IPS DF 6.9 (cell line): ENCODE measurements at places on chromosomes 13 and 19.

- no peak for DNase-seq
Measured at GRCh38 chr19:3611841-3612240, 5.2 kb upstream of the TBXA2R start.

DNA sequence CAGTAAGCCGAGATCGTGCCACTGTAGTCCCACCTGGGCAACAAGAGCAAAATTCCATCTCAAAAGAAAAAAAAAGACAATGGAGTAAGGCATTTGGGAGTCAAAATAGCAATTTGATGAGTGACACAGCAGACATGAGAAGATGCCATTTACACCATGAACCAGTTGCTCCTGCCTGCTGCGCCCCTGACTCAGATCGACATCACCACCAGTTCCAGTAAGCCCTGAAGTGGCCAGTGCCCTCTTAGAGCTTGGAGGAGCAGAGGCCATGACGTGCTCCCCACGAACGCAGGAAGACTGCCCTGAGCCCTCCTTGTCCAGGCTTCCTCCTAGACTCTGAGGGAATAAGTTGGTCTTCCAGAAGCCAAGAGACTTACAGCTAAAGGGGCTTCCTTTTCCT is 339.2 kb downstream of the MYO16 start:
- no peak for DNase-seq

- DNase-seq, result no peak
Measured at GRCh38 chr19:10288662-10289166, 1.0 kb upstream of the ICAM5 start.

DNA sequence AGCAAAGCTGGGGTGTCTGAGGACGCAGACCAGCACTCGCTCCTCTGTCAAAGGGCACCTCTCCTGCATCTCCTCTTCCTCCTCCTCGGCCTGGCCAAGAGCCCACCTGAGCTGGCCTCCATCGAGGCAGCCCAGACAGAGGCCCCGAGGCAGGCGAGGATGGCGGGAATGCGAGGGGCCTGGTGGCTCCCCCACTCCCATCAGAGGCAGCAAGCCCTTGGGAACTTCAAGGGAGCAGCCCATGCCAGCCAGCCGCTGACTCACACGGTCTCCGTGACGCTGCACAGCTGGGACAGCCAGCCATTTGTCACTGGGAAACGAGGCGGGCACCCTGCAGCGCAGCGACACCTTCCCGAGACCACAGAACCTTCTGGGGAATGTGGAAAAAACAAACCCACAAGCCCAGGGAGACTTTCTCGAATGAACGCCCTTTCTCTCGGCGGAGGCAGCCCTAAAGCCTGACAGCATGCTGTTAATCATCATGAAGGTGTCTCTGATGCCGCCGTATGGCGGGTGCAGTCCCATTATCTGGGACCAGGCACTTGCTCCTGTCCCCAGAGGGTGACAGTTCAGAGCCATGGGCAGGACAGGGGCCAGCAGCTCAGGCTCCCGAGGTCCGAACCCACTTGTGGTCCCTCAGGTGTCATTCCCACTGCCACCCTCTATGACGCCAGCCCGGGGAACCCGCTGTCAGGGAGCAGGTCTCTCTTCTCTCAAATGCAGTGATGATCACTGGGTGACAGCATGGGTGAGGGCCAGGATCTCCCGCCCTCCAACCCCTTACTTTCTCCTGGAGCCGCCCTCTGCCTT is 53.0 kb downstream of the PEPD start:
- no peak for DNase-seq

GRCh38 chr13:39952249-39953233 is 297.1 kb downstream of the COG6 start:
- no peak for DNase-seq

DNA sequence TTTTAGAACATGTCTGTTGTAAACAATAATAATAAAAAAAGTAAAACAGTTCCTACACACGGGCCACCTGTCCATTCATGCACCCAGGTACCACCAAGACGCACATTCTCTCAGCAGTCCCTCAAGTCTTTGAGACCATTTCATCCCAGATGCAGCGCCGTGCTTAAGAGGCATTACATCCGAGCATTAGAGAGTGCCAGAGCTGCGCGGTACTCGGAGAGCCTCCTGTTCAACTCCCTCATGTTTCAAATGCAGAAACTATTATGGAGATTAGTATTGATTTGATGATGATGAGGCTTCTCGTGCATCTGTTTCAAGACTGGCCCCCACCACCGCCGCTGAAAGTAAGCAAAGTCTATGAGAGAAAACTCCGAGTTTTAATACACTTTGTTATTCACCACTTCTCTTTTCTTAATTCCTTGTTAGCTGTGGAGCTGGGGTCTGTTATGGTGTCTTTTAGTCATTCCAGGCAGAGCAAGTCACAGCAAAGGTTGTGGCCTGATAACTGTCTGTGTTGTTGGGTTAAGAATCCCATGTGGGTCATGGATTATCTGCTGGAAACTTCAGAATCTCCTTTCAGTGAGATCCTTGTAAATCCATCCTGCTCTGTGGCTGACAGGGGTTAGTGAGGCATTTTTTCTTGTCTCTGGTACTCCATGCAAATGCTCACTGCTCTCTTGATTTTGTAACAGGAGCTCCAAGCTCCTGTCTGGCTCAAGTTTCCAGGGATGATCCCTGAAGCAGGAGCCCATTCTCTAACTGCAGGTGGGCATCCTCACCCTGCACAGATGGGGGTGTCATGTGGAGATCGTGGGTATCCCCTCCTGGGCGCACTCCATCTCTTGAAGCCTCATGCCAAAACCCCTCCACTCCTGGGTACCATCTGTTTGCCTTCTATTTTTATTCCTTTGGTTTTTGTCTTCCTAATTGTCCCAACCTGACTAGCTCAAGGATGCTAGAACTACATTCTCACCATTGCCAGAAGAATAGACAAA is 74.9 kb upstream of the MTIF3 start:
- no peak for DNase-seq

DNA sequence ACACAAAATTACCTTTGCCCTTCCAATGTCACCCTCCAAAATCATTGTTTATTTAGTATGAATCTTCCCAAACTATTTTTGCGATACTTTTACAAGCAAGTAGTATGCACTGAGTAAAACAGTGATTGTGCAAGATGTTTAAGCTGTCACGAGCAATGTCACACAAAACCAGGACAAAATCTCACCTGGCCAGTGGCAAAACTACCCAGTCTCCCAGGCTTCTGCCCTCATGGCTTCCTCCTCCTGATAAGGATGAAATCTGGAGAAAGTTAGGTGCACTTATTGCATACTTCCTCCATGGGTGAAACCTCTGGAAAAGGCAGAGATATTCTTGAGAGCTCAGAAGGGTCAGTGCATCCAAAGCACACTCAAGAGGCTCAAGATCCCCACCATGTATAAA is 500.8 kb downstream of the IRS2 start:
- DNase-seq, result no peak

GRCh38 chr19:7292352-7292949 is 1.8 kb downstream of the INSR start:
- DNase-seq, result no peak

- no peak for DNase-seq
Measured at GRCh38 chr13:114071991-114072390, 60.4 kb downstream of the RASA3 start.

GRCh38 chr13:25719666-25720065 is 332.1 kb downstream of the SHISA2 start:
- DNase-seq, result no peak

DNA sequence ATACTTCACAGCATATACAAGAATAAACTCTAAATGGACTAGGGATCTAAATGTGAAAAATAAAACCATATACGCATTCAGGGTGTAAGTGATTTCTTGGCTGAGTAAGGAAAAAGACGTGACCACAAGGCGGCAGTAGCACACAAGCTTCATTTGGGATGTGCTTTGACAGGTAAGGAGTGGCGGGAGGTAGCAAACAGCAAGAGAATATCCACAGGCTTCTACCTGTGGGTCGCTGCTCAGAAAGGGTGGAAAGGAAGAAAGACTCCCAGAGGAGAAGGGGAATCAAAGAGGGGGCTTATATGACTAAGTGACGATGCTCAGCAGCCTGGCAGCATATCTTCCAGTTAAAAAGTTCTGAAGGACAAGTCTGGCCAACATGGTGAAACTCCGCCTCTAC is 2.5 kb upstream of the ZNF121 start:
- DNase-seq, result peak; percentile 61

GRCh38 chr19:12838182-12838885 is at the start of gene MAST1:
Gene MAST1, plus strand, starts transcription at chr19:12838515. Its CDS starts 58 bp downstream, at chr19:12838573.
- no peak for DNase-seq

GRCh38 chr19:43784981-43785808 is 4.4 kb upstream of the KCNN4 start:
- DNase-seq, result peak; percentile 55

DNA sequence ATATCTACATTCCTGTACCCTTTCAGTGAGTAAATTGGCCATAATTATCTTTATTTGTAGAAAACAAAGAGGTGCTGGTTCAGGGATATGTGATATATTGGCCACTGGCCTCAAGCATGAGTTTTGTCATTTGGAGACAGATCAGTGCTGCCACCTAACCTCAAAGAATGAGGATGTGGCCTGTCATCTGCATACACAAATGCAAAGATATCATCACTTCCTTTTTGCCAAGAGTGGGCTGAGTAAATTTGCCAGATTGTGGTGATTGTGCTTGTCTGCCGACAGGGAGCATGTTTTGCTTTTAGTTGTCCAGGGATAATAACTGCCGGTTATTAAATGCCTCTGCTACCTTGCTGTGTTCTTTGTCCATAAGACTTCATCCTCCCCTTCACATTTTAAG is 44.2 kb downstream of the WASF3 start:
- no peak for DNase-seq

DNA sequence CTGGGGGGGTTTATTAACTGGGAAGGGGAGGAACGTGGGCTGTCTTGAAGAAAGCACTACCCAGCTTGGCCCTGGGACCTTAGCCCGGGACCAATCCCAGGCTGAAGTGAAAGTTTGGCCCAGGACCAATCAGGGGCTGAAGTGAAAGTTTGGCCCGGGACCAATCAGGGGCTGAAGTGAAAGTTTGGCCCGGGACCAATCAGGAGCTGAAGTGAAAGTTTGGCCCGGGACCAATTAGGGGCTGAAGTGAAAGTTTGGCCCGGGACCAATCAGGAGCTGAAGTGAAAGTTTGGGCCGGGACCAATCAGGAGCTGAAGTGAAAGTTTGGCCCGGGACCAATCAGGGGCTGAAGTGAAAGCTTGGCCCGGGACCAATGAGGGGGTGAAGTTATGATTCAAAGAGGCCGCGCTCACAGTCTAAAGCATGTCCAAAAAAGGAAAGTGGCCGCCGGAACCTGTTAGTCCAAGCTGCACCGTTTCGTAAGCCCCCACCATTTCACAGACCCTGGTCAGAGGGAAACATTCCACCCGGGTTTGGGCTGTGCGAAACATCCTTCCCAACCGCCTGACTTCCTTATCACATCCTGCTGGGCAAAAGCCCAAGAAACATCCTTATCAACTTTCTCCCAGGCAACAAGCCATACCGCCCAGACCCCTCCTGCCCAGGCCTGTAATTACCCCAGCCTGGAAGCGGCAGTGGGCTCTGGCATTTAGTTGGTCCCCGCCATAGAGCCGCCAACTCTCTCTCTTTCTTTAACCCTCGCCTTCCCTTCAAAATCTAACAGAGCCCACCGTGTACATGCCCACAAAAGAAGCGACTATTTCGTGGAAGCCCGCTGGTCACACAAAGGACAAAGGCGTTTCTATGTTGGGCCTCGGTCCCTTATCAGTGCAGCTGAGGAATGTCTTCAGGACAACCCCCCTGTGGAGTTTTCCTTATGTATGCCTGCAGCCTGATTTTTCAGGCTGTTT is 1.1 kb downstream of the ZNF850 start:
- peak; percentile 87 for DNase-seq

- no peak for DNase-seq
Measured at GRCh38 chr19:29549105-29550070, 23.6 kb downstream of the VSTM2B start.

- no peak for DNase-seq
Measured at GRCh38 chr13:42173789-42174343, 98.1 kb upstream of the AKAP11 start.

DNA sequence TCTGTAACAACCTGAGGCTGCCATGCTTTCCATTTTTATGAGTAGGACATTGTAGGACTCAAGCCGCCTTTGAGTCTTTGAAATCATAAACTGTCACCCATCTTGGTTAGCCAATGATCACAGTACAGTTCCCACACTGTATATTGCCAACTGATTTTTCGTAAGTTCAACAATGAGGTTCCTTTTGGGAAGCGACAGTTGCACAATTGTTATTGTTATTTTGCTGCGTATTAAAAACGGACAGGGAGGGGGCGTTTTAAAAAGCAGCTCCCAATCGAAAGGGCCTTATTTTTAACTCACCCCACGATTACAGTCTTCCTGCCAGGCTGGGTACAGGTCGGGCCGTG is 601 bp downstream of the SLC46A3 start:
- no peak for DNase-seq

DNA sequence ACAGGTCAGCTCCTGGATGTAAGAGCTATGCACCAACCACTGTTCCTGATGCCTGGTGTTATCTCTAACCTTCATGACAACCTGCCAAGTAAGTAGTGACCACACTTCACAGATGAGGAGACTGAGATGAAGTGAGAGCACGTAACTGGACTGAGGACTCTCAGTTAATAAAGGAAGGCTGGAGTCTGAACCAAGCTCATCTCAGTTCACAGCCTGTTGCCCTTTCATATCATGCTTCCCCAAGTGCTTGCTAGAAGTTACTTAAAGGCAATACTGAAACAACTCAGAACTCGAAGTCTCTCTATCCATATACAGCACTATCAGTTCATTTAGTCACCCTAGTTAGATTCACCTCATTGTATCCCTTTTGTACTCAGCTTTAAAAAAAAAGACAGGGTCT is 119.7 kb downstream of the ABCC4 start:
- DNase-seq, result no peak

DNA sequence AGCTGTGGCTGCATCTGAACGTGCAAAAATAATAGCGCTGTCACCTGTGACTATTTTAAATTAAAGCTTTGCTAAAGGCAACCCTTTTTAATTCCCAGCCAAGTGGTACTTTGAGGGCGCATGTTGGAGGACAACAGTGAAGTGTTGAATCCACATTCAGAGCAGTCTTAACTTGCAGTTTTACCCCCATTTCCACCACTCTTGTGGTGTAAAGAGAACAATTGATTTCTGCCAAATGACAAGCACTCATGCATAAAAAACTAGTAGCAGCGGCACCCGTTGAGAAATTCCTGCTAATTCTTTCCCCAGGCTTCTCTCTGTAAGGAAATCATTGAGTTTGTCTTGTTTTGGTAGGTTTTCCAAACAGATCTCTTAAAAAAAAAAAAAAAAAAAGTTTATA is 1033.3 kb downstream of the EFNB2 start:
- peak; percentile 5 for DNase-seq

DNA sequence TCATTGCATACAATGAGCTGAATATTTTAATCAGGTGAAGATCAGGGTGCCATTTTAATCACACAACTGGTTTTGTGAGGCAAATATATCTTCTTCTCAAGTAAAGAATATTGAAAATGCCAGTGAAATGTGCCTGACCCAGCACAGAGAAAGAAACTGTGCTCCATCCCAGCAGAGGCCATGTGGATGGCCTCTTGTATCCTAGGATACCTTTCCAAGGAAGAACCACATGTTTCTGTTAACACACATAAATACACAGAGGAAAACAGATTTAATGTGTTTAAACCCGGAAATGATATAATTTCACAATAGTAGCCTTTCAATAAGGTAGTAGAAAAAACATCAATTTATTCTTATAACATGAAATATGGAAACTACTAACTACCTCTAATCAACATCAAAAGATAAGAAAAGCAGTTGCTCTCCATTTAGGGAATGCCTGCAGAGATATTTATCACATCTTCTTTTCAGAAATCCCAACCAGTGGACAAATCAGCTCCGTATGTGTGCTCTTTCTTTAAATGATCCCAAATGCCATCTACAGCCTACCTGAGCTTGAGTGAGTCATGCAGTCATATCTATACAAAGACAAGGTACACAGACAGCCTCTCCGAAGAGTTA is 157.1 kb downstream of the FGF14 start:
- DNase-seq, result no peak
